ENCODE measurements at places on chromosomes 12 and 14. TPM values are rescaled to one million over a fixed set of nuclear protein-coding genes. Genes with fewer than 3 reads are reported as not detected.

GTF2A1 gene
- total RNA-seq: 17.7 TPM

GRCh38 chr12:120472521-120472920 is 3.0 kb upstream of the SRSF9 start:
- DNase-seq: no peak

DNA sequence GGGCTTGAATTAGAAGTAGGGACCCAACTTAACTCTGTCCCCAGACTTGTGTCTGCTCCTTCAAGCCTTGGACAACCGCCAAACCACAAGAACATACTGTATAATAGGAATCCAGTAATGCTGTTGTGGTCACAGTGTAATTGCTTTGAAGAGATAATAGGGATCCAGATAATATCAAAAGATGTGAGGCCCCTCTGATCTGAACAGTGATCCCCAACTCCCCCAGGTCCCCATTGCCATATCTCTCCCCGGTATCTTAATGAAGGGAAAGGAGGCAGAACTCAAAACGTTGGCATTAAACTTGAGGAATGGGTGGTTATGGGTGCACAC is 8.5 kb upstream of the PLEKHH1 start:
- DNase-seq: no peak

GRCh38 chr14:93269341-93270068 is 62.4 kb downstream of the UBR7 start:
- DNase-seq: no peak

- DNase-seq: no peak
Observed at GRCh38 chr14:73370561-73370960, 87.8 kb downstream of the NUMB start.

DNA sequence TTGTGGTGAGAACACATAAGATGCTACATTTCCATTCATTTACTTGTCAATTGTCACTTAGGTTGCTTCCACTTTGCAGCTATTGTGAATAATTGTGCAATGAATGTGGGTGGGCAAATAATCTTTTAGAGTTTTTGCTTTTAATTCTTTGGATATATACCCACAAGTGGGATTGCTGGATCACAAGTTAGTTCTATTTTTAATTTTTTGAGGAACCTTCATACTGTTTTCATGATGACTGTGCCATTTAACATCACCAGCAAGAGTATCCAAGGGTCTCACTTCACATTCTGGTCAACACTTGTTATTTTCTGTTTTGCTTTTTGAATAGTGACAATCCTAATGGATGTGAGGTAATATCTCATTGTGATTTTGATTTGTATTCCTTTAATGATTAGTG is 10.5 kb downstream of the CLEC6A start:
- DNase-seq: no peak

- no peak for DNase-seq
Observed at GRCh38 chr12:49792976-49793580, 35.1 kb downstream of the NCKAP5L start.

- DNase-seq: no peak
Observed at GRCh38 chr12:111624540-111624939, 25.4 kb upstream of the ATXN2 start.

GRCh38 chr12:101877806-101878242 is 444 bp downstream of the DRAM1 start:
- DNase-seq: peak; percentile 31

GRCh38 chr14:77076113-77076631 is 21.9 kb upstream of the CIPC start:
- peak; percentile 85 for DNase-seq

All from left cardiac atrium (tissue), 4 donors.